ENCODE measurements at places on chromosomes 4 and X.
A peak's percentile ranks its signal among the peaks of the same experiment; 100 is the strongest.

- no peak for DNase-seq
These were observed 186.9 kb downstream of the CAMK2D start for GRCh38 chr4:113574636-113575103.

- DNase-seq: no peak
These were observed 13.8 kb upstream of the SMS start for GRCh38 chrX:21926527-21927278.

- DNase-seq: no peak
These were observed 12.7 kb upstream of the THOC2 start for GRCh38 chrX:123745511-123745910.

DNA sequence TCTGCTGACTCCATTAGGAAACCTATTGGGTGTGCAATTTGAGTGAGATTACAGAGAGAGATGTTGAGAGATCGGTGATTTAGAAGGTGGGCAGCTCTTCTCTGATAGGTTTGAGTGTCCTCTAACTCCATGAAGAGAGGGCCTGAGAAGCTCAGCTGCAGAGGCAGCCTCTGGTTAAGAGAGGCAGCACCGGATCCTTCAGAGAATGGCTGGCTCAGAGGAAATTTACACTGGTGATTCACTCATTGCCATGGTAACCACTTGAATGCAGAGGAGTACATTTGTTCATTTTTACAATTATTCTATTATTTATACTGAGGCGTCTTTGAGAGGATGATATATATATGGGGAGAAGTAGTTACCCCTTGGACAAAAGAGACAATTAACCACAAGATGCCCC lies 171.7 kb downstream of the PDGFRA start:
- no peak for DNase-seq

- no peak for DNase-seq
These were observed 475.6 kb upstream of the FTHL17 start for GRCh38 chrX:31547416-31547815.

- no peak for DNase-seq
These were observed 105.7 kb upstream of the PTCHD1 start for GRCh38 chrX:23228950-23229448.

- DNase-seq: no peak
These were observed 1074.2 kb upstream of the INTU start for GRCh38 chr4:126558596-126558995.

DNA sequence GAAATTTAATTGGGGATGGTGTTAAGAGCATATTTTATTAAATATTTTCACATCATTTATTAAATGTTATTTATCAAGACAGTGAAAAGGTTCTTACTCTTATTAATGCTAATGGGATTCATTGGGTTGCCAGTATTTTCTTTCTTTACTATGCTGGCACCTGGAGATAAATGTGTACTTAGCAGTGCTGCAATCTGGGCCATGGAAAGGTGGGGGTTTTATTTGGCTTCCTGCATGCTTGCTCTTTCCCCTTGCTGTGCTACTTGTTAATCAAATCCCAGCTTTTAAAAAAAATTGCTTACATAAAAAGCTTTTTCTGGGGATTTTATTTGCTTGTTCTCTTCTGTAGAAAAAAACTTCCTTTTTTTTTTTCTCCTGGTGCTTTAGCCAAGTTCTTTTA lies 48.3 kb downstream of the ZAR1 start:
- DNase-seq: no peak

- DNase-seq: no peak
These were observed 101.8 kb upstream of the NPY2R start for GRCh38 chr4:155106629-155107028.

DNA sequence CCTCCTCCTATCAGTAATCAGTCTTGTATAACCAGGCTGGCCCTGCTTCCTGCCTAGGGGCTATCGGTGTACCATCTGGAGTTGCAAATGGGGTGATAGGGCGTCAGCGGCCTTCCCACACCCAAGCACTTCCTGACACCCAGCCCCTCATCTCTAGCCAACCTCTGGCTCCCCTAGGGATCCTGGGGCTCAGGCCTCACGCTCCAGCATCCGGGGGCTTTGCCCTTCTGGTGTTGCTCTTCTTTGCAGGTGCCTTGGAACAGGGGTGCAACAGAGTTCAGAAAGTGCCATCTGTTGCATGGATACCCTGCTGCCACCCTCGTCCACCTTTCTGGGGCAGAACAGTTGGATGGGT lies 4.1 kb downstream of the IL9R start:
- DNase-seq: no peak

DNA sequence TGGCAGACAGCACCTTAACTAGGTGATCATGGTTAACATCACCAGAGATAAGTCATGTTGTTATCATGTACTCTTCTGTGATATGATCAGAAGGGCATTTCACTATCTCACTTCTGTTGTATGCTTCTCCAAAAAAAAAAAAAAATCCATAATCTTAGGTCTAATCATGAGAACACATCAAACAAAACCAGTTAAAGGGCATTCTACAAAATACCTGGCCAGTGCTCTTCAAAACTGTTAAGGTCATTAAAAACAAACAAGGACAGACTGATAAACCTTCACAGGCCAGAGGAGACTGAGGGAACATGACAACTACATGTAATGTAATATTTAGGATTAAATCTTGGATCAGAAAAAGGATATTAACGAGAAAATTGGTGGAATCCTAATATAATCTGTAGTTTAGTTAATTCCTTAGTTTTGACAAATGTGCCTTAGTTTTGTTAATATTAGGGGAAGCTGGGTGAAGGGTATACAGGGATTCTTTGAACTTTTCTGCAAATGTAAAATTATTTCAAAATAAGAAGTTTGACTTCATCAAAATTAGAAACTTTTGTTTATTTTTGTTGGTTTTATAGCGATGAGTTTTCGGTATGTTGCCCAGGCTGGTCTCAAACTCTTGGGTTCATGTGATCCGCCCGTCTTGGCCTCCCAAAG lies 18.0 kb downstream of the RBM10 start:
- DNase-seq: no peak

GRCh38 chr4:182745237-182745636 lies 171.9 kb downstream of the DCTD start:
- DNase-seq: no peak

GRCh38 chrX:22534643-22535042 lies 261.9 kb downstream of the CBLL2 start:
- no peak for DNase-seq

GRCh38 chr4:175891851-175892250 lies 79.8 kb upstream of the GPM6A start:
- DNase-seq: peak; percentile 0

DNA sequence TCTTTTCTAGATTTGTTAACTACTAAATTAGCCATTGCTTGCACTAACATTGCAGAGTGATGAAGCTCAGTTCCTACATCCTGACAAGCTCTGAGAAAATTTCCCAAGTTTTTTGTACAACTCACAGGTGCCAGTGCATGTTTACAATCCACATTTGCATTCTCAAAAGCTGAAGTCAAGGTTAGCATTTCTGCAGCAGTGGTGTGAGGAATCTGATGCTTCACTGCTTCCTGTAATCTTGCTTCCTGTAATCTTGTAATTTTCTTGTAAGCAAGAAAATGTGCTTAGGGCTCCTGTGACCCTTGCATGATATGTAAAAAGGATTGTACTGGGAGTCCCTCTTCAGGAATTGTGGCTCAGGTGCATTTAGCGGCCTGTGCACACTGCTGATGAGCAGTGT lies 207.4 kb upstream of the CXCL13 start:
- DNase-seq: no peak

DNA sequence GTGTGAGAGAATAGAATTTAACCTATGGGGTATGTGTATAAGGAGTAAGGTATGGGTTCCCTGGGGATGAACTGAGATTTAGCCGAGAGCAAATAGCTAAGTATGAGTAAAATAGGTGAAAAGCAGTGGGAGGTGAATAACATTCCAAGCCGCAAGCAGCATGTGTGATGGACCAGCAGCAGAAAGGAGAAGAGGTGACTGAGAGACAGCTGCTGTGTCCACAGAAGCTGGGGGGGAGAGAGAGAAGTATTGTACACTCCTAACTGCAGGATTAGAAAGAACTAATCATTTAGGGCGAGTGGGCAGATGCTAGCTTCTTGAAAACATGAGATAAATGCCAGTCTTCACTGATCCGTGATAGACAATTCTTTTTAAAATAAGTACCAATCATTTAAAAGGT lies 296.0 kb downstream of the KLHL4 start:
- no peak for DNase-seq

DNA sequence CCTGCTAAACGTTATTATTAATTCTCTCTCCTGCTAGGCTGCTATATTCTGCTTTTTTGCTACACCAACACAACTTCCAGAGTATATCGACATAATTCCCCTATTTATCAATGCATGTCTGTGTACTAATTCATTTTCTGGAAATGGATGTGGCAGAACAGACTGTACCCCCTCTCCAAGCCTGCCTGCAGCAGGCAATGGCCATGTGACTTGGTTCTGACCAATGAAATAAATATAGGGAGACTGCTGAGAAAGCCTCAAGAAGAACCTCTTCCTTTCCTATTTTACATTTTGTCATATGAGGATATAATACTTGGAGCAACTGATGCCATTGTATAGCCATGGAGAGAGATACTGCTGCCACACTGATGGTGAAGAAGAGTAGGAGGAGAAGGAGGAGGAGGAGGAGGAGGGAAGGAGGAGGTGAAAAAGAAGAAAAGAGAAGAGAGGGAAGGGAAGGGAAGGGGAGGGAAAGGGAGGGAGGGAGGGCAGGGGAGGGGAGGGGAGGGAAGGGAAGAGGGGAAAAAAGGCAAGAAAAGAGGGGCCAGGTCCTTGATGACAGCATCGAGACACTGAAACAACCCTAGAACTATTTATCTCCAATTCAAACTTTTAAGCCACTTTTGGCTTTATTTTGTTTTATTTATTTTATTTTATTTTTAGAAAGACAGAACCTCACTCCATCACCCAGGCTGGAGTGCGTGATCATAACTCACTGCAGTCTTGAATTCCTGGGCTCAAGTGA lies 57.0 kb upstream of the SPP1 start:
- DNase-seq: no peak

DNA sequence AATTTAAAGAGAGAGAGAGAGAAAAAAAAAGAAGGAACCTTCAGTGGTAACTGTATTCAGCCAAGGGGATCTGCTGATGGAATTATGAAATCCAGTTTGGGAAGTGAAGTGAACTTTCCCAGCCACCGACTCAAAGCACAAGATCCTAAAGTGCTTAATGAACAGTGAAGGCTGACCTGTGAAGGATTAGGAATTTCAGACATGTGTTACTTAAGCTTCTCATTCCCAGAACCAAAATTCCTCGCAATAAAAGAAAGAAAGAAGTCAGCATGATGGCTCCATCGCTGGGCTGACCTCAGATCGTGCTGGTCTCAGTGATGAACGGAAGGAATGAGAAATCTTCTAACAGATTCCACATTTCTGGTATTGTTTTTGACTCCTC lies 135.2 kb downstream of the ARSF start:
- DNase-seq: no peak

GRCh38 chrX:50913520-50913919 lies 3.0 kb downstream of the BMP15 start:
- DNase-seq: no peak

DNA sequence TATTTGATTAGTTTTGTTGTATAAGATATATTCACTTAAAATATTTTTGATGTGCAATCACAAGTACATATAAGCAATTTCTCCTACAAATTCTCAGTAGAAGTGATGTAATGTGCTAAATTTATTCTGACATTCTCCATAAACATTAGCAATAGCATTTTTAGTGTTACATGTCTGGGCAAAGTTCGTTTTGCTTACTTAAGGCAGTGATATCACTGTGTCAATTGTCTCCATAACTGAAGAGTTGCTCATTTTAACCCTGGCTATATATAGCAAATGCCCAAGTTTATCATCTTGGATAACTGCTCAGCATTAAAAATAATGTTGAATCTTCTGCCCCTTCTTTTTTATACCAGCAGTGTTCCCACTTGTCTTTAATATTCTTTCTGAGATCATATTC lies 340.0 kb upstream of the NDST4 start:
- DNase-seq: no peak

DNA sequence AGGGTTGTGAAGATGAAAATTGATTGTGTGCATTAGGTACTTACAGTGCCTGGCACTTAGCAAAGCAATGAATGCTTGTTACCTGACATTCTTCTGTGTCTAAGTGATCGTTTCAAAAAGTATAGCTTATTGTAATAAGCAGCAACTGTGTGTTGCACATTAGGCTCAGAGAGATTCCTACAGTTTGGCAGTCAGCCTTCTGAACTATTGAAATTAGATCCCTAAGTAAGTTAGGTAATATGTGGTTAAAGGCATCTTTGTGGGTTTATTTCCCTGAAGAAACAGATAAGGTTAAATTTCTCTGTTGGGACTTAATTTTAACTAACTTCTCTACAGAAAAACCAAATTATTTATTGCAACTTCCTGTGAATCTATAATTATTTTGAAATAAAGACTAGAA lies 93.4 kb downstream of the REPS2 start:
- no peak for DNase-seq

DNA sequence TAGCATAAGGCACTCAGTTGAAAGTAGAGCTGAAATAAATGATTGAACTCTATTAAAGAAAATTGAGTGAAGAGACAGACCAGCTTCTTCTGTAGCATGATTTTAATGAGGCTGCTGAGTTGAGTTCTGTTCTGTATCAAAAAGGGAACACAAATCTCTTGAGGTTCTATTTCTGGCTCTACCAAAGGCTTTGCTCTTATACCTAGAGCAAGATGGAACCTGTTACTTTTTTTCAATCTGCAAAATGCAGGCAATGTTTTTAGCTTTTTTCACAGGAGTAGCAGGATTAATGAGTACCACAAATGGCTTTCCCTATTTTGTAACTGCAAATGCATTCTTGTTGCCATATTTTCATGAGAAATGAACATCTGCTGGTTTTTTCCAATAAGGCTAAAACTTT lies 4.2 kb upstream of the ERVMER34-1 start:
- DNase-seq: no peak

DNA sequence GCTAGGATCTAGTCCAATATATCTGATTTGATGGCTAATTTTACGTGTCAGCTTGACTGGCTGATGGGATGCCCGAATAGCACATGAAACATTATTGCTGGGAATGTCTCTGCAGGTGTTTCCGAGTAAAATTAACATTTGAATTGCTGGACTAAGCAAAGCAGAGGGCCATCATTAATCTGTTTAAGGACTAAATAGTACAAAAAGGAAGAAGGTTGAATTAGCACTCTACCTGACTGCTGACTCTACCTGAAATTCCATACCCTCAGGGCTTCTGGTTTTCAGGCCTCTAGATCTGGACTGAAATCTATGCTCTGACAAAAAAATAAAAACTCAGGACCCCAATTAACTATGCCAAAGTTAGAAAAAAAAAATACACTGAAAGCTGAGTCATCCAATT lies 1021.9 kb downstream of the FAM133A start:
- DNase-seq: no peak

DNA sequence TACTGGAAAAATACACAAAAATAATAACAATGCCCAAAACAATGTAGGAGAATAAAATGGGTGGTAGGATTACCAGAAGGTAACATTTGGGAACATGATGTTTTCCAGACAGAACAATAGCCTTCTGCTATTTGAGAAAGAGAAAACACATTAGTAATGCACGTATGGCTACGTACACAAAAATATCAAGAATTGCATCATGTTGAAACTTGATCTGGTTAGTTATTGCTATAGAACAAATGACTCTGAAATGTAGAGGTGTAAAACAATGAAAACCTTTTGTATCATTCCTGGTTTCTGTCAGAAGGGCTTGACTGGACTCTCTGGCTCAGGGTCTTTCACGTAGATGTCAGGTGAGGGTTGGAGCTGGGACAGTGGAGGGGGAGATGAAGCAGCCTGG lies 1040.0 kb downstream of the FAT4 start:
- DNase-seq: no peak

GRCh38 chr4:154560419-154560801 lies 2.4 kb upstream of the FGB start:
- DNase-seq: no peak
